Testis (tissue), 5 donors: ENCODE measurements at places on chromosomes 12 and 14. TPM values are rescaled to one million over a fixed set of nuclear protein-coding genes. Genes with fewer than 3 reads are reported as not detected.

YBX3 gene
- 1,385 TPM for polyA plus RNA-seq

ANO4 gene
- polyA plus RNA-seq = 2.4 TPM

DPPA3 gene
- polyA plus RNA-seq = 0.41 TPM

IFNG-AS1 gene
- not detected for polyA plus RNA-seq

IL22 gene
- polyA plus RNA-seq = not detected

RNU4-1 gene
- not detected for polyA plus RNA-seq

LRRC10 gene
- polyA plus RNA-seq = not detected

CIDEB gene
- 7.0 TPM for polyA plus RNA-seq

LHX5 gene
- polyA plus RNA-seq = 0.11 TPM

CNIH1 gene
- polyA plus RNA-seq = 121 TPM

RAB15 gene
- polyA plus RNA-seq = 4.0 TPM

CELA1 gene
- polyA plus RNA-seq = not detected

CAPS2 gene
- polyA plus RNA-seq = 8.1 TPM

LMNTD1 gene
- polyA plus RNA-seq = 22.9 TPM

RNASE3 gene
- 1.4 TPM for polyA plus RNA-seq

CLEC1A gene
- polyA plus RNA-seq = 2.9 TPM

COPS7A gene
- polyA plus RNA-seq = 69.4 TPM

TEX52 gene
- polyA plus RNA-seq = 11.4 TPM

C14orf39 gene
- 9.5 TPM for polyA plus RNA-seq

ATL1 gene
- polyA plus RNA-seq = 25.1 TPM

RDH12 gene
- 0.40 TPM for polyA plus RNA-seq
